Hepatocyte (in vitro differentiated cells): ENCODE measurements at places on chromosomes 12 and 14.

- no peak for DNase-seq
Measured at GRCh38 chr14:75885829-75886228, 96.0 kb downstream of the TGFB3 start.

DNA sequence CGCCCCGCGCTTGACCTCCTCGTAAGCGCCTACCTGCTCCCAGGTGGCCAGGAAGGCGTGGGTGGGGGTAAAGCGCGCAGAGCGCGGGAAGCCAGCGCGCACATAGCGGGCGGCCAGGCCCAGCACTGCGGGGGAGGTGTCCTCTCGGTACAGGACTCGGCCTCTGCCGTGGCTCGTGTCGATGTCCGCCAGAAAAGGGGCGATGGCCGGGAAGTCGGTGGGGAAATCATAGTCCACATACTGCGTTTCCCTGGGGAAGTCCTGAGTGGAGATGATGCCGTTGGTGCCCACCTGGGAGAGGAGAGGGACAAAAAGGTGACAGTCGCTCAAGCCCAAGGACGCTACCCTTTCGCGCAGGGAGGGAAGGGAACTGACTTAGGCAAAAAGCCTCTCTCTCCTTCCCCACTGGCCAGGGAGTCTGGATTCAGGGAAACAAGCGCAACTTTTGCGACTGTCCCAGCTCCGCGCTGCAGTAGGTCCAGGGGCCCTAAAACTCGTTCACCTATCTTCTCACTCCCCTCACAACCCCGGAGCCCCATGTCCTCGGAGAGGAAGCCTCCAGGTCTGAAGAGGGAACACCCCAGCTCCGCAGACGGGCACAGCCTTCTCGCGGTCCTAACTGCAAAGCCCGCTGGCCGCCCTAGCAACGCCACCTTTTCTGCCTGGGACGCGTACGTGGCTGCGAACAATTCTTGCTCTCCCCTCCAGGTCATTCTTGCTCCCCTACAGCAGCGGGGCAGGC lies 815 bp downstream of the NID2 start:
- DNase-seq, result peak; percentile 42

- DNase-seq, result no peak
Measured at GRCh38 chr12:110563702-110564470, 19.2 kb downstream of the PPTC7 start.

DNA sequence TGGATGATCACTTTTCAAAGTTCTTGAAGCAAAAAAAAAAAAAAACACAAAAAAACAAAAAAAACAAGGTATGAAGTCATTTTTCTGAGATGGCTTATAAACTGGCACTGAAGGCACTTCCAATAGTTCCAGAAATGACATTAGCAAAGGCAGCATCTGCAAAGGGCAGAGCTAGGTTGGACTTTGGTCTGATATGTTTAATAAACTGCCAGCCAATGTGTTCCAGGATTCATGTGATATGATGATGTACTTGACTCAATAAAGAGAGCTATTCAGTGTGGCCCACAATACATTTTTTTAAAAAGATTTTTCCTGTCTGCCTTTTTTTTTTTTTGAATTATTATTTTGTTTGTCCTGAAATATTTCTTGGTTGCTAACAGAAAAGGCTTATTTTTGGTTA lies 79.6 kb downstream of the VRK1 start:
- no peak for DNase-seq

DNA sequence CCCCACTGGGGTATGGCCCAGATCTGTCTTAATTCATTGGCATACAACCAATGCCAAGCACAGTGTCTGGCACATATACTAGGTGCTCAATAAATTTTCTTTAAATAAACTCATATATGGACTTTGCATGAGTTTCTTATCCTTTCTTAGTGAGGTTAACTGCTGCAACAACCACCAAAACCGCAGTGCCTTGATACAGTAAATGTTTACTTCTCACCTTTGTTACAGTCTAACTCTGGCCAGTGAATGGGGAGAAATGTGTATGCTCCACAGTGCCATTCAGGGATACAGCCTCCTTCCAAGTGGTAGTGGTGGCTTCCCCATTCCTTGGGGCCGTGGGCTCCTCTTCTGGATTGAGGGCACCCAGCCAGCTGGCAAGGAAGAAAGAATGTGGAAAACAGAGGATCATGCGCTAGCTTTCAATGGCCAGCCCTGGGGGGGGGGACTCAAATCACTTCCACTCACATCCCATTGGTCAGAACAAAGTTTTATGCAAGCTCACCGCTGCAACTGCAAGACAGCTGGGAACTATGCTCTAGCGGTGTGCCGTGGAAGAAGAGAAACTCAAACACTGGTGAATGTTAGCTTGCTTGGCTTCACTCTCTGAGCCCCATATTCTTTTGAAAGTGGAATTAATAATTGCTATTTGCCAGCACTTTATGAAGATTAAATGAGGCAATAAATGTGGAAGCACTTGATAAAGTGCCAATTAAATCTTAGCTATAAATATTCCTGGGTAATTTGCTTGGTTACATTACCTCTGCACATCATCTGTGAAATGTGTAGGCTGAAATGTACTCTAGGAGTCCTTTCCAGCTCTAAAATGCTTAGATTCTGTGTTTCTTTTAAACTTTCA lies 51.0 kb upstream of the SOCS2 start:
- DNase-seq, result no peak

DNA sequence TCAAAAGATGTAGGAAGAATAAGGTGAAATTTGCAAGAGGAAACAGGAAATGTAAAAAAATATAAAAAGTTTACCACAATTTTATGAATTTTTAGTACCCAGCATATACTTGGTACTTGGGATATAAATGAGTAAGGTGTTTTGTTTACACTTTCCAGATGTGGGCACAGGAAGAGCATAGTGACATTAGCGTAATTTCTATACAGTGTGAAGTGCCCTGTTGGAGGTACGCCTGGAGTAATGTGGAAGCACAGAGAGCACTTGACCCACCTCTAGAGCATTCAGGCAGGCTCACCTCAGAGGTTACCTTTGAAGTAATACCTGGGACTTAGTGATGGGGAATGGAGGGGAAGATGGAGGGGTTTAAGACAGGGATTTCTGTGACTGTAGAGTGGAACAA lies 89.5 kb downstream of the AEBP2 start:
- no peak for DNase-seq

GRCh38 chr14:52538623-52539022 lies 13.7 kb downstream of the TXNDC16 start:
- DNase-seq, result no peak

DNA sequence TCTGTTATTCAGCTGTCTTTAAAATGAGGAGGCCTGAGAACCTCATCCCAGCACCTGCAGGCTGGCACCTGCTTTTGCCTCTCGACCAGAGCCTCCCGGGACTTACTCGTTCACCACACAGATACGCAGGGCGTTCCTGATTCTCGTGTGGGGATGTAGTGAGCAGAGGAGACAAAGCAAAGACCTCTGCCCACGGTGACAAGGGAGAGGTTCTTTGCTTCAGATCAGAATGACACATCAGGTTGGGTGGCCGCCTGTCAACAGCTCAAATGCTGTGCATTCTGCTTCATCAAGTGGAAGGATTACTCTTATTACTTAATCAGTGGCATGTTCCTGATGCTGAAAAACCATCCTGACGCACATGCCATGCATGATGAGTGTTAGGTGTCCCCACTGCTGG lies 24.4 kb downstream of the DEGS2 start:
- DNase-seq, result no peak
